ENCODE measurements at places on chromosomes 13 and 19.

GRCh38 chr19:1336079-1336684, 47.5 kb upstream of the NDUFS7 start:
- DNase-seq = no peak

GRCh38 chr13:26867451-26868091, 107.0 kb upstream of the GPR12 start:
- no peak for DNase-seq

DNA sequence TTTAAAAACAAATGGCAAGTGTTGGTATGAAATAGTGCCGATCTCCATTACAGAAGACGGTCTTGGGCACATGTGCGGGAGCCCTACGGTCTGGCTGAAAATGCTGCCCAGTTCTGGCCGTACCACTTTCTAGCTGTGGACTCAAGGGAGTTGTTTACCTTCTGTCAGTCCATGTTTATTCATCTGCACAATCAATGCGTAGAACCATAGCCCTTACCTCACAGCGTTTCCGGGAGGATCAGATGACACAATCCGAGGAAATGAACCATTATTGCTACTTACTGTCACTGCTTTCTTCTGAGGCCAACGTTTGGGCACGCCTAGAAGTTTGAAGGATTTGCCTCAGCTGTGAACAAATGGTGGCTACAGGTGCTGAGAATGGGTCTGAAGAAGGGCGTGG, 31.2 kb downstream of the GADD45B start:
- no peak for DNase-seq

GRCh38 chr19:4260613-4261191, 13.8 kb downstream of the YJU2 start:
- DNase-seq = no peak

- no peak for DNase-seq
Measured at GRCh38 chr13:113427562-113428468, 25.5 kb downstream of the ADPRHL1 start.

- DNase-seq = no peak
Measured at GRCh38 chr19:6225232-6225865, 54.4 kb downstream of the MLLT1 start.

DNA sequence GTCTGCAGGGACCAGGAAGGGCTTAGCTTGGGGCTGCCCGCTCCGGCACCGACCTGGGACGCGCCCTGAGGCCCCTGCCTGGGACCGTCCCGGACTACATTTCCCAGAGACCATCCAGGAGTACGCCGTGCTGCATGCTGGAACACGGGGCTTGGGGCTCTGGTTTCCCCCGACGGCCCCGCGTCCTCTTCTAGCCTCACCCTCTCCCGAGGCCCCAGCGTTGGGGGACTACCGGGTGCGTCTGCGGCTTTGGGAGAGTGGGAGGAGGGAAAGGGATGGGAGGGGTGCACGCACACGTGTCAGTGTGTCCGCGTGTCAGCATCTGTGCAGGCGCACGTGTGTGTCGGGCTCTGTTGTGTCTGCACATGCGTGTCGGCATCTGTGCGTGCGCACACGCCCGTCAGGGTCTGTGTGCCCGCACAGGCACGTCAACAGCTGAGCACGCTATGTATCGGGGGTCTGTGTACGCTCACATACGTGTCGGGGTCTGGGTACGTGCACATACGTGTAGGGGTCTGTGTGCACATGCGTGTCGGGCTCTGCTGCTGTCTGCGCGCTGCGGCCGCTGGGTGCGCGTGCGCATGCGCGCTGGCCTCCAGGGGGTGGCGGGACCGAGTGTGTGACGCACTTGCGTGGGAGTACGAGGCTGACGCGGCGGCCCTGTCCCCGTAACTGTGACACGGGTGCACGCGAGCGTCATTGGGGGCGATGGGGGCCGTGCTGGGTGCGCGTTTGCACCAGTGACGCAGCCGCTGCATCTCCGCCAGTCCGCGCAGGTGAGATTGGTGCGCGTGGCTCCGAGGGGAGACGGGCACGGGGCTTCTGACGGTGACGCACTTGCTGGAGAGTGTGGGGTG, at the start of gene ZNF331:
Gene ZNF331 (plus strand): TSS at position 625 of the 857 bp plus-strand sequence. CDS start 31,232 bp downstream, outside the sequence.
- DNase-seq = no peak

DNA sequence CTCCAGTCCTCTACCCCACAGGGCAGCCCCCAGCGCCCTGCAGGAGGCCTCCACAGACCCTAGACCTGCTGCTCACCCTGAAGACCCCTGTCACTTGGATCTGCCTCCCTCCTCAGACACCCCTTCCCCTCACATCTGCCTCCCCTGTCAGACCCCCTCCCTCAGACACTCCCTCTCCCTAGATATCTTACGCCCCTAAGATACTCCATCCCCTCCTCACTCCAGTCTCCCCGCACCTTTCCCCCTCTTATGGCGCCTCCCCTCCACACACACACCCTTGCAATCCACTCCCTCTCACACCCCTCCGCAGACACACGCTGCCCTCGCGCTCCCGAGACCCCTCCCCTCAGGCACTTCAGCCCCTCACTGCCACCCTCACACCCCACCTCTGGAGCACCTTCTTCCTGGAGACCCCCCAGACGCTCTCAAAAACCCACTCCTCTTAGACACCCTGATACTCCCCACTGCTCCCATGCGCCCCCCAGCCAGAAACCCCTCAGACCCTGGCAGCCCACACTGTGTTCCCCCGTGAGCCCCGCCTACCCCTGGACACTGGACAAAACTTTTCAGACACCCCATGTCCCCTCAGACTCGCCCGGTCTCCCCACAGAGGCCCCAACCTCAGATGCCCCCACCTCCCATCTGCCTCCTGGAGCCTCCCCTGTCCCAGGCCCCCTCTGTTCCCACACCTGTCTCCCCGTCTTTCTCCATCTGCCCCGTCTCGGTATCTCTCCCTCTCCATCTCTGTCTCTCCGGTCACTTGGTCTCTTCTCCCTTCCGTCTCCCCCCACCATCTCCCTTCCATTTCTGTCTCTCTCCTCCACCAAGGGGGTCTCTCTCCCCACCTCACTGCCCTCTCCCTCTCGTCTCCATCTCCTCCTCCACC, 14.5 kb downstream of the ERFL start:
- no peak for DNase-seq

GRCh38 chr19:45917421-45918091, 3.0 kb upstream of the NANOS2 start:
- no peak for DNase-seq

- DNase-seq = no peak
Measured at GRCh38 chr19:3210347-3211017, 14.0 kb upstream of the CELF5 start.

DNA sequence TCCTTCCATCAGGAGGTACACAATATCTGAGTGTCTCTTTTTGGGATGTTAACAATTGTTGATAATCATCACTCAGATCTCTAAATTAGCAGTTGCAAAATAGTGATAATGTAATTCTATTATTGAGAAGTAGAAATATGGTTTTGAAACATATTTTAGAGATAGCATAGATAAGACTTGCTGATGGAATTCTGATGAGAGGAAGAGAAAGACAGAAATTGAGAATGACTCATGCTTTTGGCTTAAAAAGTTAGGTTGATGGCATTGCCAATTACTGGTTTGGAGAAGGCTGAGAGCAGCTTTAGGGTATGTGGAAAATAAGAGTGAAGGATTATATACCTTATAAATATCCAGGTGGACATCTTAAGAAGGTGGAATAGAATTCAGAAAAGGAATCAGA, 106.4 kb upstream of the EDNRB start:
- DNase-seq = no peak

- no peak for DNase-seq
Measured at GRCh38 chr19:1189419-1189818, 15.4 kb upstream of the SBNO2 start.

GRCh38 chr13:109697936-109698335, 88.4 kb downstream of the IRS2 start:
- DNase-seq = no peak

DNA sequence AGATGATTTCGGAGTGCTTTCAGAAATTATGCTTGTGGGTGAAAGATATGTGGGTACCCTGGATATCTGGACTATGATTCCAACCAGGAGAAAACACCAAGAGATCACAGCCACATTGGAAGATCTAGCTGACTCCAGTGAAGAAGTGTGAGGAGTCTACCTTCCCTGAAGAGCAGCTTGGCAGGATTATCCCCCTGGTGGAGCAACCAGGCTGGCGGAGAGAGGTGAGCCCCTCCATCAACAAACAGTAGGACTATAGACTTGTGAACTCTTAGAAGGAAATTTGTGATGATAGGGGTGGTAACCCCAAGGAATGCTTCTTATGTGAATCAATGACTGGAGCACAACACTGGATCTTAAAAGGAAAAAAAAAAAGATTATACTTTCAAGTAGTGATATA, 47.8 kb upstream of the DIAPH3 start:
- no peak for DNase-seq

DNA sequence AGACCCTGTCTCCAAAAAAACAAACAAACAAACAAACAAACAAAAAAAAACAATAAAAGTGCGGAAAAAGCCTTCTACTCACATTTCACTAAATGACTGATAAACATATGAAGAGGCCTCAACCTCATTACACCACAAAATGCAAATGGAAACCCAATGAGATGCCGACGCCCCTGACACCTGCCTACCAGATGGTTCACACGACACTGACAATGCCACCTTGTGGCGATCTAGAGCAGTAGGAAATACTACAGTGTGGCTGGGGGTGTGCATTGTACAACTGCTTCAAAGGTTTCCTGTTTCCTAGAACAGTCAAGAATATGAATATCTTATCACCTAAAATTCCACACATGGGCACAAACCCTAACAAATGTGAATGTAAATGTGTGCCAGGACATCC, 14.0 kb downstream of the SCGB2B2 start:
- no peak for DNase-seq

GRCh38 chr19:51144482-51145045, 2.5 kb downstream of the SIGLEC7 start:
- DNase-seq = no peak

DNA sequence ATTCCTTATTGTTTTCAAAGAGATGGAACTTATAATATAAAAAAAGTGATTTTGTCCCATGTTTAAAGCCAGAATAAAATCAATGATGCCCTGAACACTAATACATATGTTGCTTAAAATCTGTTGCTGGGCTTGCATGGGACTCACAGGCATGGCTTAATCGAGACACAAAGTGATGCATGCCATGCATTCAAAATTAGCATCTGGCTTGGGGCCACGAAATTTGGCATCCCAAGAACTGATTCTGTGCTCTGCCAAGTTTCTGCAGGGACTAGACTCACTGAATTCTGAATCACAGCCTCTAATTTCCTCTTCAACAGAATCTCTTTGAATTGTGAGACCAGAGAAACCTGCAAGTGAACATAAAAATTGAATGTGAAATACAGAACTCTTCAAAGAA, 109.2 kb downstream of the PCDH17 start:
- DNase-seq = no peak

GRCh38 chr19:35120492-35120891, 4.9 kb downstream of the FXYD3 start:
- no peak for DNase-seq

- no peak for DNase-seq
Measured at GRCh38 chr19:53809518-53810186, 14.5 kb downstream of the NLRP12 start.

DNA sequence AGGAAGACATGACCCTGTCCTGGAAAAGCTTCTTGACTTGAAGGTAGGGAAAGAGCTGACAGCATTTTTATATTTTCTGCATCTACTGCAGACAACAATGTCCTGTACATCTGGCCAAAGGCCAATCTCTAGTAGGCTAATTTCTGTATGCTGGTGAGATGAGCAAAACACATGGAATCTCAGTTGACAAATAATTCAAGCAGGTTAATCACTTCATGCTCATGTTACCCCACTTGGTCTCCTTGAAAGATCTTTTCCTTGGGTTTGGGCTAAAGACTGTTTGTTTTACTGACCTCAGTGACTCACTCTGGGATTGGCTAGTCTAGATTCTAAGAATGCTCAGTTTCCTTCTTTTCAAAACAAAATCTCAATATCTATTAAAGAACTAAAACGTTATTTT, 298.8 kb downstream of the LMO7 start:
- DNase-seq = no peak

GRCh38 chr19:41988947-41989346, 5.1 kb downstream of the ATP1A3 start:
- DNase-seq = no peak

GRCh38 chr13:50484472-50485113, 358.9 kb downstream of the DLEU7 start:
- DNase-seq = no peak

- no peak for DNase-seq
Measured at GRCh38 chr19:28615966-28616365, 597.0 kb downstream of the UQCRFS1 start.

DNA sequence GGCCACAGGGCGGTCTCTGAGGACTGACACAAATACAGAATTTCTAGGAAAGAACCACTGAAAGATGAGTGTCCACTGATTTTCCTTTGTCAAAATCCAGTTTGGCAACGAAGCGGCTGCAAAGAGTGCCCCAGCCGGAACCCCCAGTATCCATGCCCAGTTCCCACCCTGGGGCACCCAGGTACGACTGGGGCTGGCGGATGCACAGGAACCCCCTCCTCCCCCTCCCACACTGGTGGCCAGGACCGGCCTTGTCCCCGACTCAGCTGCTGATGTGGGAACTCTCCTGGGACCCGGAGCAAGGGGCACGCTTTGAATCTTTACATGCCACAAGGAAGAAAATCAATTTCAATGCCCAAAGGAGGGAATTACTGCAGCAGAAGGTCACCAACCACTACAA, 220.8 kb upstream of the ZNF507 start:
- DNase-seq = no peak

All from cortex of kidney (tissue), 1 donor.